ENCODE measurements at places on chromosomes 5 and 9.

DNA sequence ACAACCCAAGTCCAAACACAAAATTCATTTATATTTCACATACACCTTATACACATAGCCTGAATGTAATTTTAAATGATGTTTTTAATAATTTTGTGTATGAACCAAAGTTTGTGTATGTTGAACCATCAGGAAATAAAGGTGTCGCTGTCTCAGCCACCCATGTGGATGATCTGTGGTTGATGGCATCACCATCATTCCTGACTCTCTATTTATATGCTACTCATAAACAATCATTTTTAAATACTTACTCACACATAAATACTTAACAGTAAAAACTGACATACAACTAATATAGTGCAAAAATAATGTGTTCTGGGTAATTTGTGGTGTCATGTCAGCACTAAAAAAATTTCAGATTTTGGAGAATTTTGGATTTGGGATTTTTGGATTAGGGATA is 38.4 kb downstream of the SMC5 start:
- H3K36me3 ChIP-seq: peaks cover 69% of the 10 kb centered on the region
- H3K4me1 ChIP-seq: no peaks in the 10 kb centered on the region
- no peak overlapping the region for H3K4me3 ChIP-seq
- no peaks in the 10 kb centered on the region for H3K27me3 ChIP-seq
- DNase-seq: no peak

GRCh38 chr9:121992571-121993212 is 100.4 kb downstream of the TTLL11 start:
- no peaks in the 10 kb centered on the region for H3K36me3 ChIP-seq
- no peak overlapping the region for H3K27ac ChIP-seq
- no peaks in the 10 kb centered on the region for H3K4me1 ChIP-seq
- DNase-seq: peak; percentile 40

- H3K27me3 ChIP-seq: no peaks in the 10 kb centered on the region
- no peaks in the 10 kb centered on the region for H3K4me1 ChIP-seq
- H3K36me3 ChIP-seq: peaks cover 3% of the 10 kb centered on the region
- no peak overlapping the region for H3K4me3 ChIP-seq
- H3K27ac ChIP-seq: no peak overlapping the region
Observed at GRCh38 chr5:180034564-180034963, 37.0 kb downstream of the RNF130 start.

GRCh38 chr5:426392-426976 is 16.5 kb upstream of the EXOC3 start:
- no peaks in the 10 kb centered on the region for H3K4me1 ChIP-seq
- H3K4me3 ChIP-seq: no peak overlapping the region
- no peaks in the 10 kb centered on the region for H3K27me3 ChIP-seq
- DNase-seq: no peak
- H3K27ac ChIP-seq: no peak overlapping the region
- H3K36me3 ChIP-seq: no peaks in the 10 kb centered on the region

- no peak overlapping the region for H3K4me3 ChIP-seq
- no peaks in the 10 kb centered on the region for H3K4me1 ChIP-seq
- DNase-seq: no peak
- H3K27me3 ChIP-seq: no peaks in the 10 kb centered on the region
- H3K27ac ChIP-seq: no peak overlapping the region
- H3K36me3 ChIP-seq: no peaks in the 10 kb centered on the region
Observed at GRCh38 chr9:71662082-71662481, 106.2 kb downstream of the CEMIP2 start.

- H3K36me3 ChIP-seq: peaks cover 86% of the 10 kb centered on the region
- no peaks in the 10 kb centered on the region for H3K27me3 ChIP-seq
- H3K27ac ChIP-seq: no peak overlapping the region
Observed at GRCh38 chr5:1511048-1511447, 12.7 kb downstream of the LPCAT1 start.

GRCh38 chr9:126147936-126148870 is 178.4 kb upstream of the MVB12B start:
- H3K4me3 ChIP-seq: no peak overlapping the region
- no peaks in the 10 kb centered on the region for H3K4me1 ChIP-seq
- no peak overlapping the region for H3K27ac ChIP-seq
- no peaks in the 10 kb centered on the region for H3K27me3 ChIP-seq

DNA sequence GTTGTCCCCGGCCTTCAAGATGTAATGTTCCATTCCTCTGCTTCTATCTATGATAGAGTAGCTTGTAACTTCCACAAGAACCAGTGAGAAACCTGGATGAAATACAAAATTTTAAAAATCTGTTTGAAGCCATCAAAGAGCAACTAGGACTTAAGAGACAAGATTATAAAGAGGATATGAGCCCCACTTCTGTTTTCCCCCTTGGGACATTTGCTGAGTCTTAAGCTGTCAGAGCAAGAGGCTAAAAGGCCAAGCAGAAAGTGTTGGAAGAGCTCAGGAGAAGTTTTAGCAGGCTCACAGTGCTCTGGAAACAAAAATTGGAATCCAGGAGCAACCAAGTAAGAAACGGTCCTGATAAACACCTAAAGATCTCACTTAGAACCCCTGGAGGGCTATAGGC is 76.1 kb downstream of the ADRB2 start:
- no peak for DNase-seq
- no peak overlapping the region for H3K4me3 ChIP-seq
- no peaks in the 10 kb centered on the region for H3K4me1 ChIP-seq
- H3K27me3 ChIP-seq: no peaks in the 10 kb centered on the region
- no peaks in the 10 kb centered on the region for H3K36me3 ChIP-seq

DNA sequence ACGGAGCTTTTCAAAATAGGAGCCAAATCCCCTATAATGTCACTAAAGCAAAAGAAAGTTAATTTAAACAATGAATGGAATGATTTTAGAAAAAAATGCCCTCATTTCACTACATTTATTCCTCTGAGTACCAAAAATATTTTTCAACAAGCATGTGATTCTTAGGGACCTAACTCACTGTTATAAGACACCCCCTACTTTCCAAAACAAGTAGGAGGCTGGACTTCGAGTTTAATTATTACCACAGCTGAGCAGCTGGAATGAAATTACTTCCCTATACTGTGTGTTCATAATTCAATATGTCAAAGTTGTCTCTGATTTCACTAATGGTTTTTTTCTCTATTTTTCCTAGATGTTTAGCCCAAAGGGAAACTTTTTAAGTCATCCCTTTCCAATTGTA is 61.6 kb downstream of the SAXO1 start:
- no peak overlapping the region for H3K4me3 ChIP-seq
- peaks cover 3% of the 10 kb centered on the region for H3K4me1 ChIP-seq
- no peak overlapping the region for H3K27ac ChIP-seq
- H3K27me3 ChIP-seq: peaks cover 12% of the 10 kb centered on the region
- DNase-seq: no peak
- no peaks in the 10 kb centered on the region for H3K36me3 ChIP-seq

DNA sequence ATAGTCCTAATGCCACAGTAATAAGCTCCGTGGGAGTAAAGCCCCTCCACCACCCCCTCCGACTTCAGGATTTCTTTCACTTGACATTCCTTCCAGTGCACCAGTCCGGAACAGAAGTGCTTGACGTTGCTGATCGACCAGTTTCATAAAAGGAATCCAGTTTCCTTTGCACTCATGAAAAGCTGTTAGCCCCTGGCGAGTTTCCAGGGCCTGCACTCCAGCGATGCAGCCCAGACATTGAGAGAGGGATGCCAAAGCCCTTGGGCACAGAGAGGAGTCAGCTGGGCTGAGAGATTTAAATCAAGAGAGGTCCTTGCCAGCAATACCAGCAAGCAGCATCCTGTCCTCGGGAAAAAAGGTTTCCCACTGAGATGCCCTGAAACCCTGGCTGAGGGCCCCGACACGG is 170.1 kb downstream of the GABBR2 start:
- H3K27ac ChIP-seq: no peak overlapping the region
- H3K4me1 ChIP-seq: peaks cover 3% of the 10 kb centered on the region
- H3K36me3 ChIP-seq: no peaks in the 10 kb centered on the region

DNA sequence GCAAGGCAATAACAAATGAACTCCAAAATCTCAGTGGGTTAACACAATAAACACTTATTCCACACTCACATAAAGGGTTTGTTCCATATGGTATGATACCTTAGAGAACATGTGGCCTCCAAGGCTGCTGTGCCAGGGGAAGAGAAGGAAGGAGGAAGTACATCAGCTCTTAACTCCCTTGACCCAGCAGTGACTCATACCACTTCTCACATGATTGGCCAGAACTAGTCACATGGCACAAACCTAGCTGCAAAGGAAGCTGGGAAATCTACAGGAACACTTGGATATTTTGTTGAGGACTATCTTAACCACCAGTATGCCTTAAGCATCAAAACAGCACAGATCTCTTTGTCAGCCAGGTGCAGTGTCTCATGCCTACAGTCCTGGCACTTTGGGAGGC is 99.3 kb downstream of the SLIT3 start:
- H3K4me1 ChIP-seq: no peaks in the 10 kb centered on the region
- no peak overlapping the region for H3K27ac ChIP-seq
- DNase-seq: no peak
- no peak overlapping the region for H3K4me3 ChIP-seq
- no peaks in the 10 kb centered on the region for H3K27me3 ChIP-seq
- H3K36me3 ChIP-seq: no peaks in the 10 kb centered on the region

- H3K27me3 ChIP-seq: no peaks in the 10 kb centered on the region
- peak; percentile 20 for DNase-seq
- H3K27ac ChIP-seq: peak overlapping the region; percentile 63
- peaks cover 5% of the 10 kb centered on the region for H3K36me3 ChIP-seq
- H3K4me1 ChIP-seq: peaks cover 32% of the 10 kb centered on the region
Observed at GRCh38 chr5:151757233-151758140, 944 bp downstream of the ATOX1 start.

DNA sequence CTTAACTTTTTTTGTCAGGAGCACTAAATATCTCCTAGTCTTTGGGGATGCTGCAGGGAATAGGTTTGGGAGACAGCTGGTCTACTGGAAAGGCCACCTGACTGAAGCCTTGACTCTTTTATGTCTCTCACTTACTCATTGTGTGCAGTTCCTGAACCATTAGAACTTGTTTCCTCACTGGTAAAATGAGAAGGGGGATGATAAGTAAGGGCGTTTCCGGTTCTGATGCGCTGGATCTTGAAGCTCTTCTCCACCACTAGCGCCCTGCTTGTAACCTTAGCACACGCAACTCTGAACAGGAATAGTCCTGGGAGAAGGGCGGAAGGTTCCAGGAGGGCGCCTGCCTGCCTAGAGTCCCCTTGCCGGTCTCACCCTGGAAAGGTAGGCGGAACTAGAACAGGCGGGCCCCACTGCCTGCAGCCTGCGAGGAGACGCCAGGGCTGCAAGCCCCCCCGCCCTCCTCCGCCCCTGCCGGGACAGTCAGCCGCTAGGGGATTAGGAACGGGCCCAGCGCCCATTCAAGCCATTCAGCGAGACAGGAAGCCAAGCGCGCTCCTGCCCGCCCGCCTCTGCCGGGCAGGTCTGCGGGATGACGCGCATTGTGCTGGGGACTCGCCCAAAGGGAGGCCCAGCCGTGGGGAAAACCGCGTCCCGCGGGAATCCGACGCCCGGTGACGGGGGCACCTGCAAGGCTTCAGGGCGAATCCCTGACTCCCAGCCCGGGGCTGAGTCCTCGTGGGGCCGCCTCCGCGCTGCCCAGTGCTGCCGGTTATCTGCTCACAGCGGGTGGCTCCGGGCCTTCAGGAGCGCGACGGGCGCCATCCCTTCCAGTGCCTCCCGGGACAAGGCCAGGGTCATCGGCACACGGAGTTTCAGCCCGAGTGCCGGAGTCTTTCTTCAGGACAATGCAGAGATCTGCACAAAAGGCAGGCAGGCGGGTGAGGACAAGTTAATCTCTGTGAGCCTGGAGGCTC is 44.0 kb upstream of the XPA start:
- H3K4me3 ChIP-seq: no peak overlapping the region
- no peaks in the 10 kb centered on the region for H3K4me1 ChIP-seq
- no peak for DNase-seq
- no peak overlapping the region for H3K27ac ChIP-seq
- no peaks in the 10 kb centered on the region for H3K36me3 ChIP-seq
- H3K27me3 ChIP-seq: peaks cover 2% of the 10 kb centered on the region

DNA sequence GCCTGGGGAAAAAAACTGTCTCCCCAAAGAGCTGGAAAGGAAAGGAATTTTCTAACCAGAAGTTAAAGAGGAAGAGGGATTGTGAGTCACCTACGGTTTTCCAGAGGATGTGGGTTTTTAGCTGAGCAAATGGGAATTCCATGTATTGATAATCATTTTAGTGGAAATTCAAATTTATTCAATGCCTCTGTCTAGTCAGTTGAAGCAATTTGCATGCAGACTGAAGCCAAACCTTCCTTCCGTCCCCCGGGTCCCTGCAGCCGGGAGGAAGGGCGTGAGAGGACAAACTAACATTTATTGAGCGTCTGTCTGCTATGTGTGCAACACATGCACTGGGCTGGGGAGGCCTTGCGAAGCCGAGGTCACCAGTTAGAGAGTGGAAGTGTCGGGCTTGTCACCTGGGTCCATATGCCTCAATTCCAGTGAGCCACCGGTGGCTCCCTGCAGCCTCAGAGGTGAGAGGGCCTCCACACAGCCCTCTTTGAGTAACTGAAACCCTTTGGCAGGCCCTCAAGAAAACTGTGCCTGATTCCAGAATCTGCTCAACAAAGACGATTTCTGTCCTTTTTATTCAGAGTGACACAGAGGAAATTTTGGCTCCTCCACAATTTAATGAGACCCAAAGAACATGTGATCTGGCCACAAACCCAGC is 70.3 kb downstream of the COL27A1 start:
- no peak overlapping the region for H3K27ac ChIP-seq
- DNase-seq: no peak
- H3K4me1 ChIP-seq: no peaks in the 10 kb centered on the region
- no peak overlapping the region for H3K4me3 ChIP-seq
- H3K36me3 ChIP-seq: no peaks in the 10 kb centered on the region
- no peaks in the 10 kb centered on the region for H3K27me3 ChIP-seq

GRCh38 chr5:163649514-163649913 is 144.1 kb downstream of the MAT2B start:
- H3K27ac ChIP-seq: no peak overlapping the region
- no peaks in the 10 kb centered on the region for H3K36me3 ChIP-seq
- H3K4me1 ChIP-seq: no peaks in the 10 kb centered on the region
- H3K27me3 ChIP-seq: no peaks in the 10 kb centered on the region

- no peak overlapping the region for H3K27ac ChIP-seq
- H3K27me3 ChIP-seq: no peaks in the 10 kb centered on the region
- no peaks in the 10 kb centered on the region for H3K4me1 ChIP-seq
- no peak overlapping the region for H3K4me3 ChIP-seq
- H3K36me3 ChIP-seq: no peaks in the 10 kb centered on the region
Observed at GRCh38 chr9:102135768-102136167, 397.3 kb upstream of the GRIN3A start.

GRCh38 chr9:112489039-112489546 is 2.5 kb downstream of the KIAA1958 start:
- peaks cover 27% of the 10 kb centered on the region for H3K36me3 ChIP-seq
- H3K4me3 ChIP-seq: no peak overlapping the region
- H3K4me1 ChIP-seq: peaks cover 35% of the 10 kb centered on the region
- H3K27ac ChIP-seq: no peak overlapping the region

DNA sequence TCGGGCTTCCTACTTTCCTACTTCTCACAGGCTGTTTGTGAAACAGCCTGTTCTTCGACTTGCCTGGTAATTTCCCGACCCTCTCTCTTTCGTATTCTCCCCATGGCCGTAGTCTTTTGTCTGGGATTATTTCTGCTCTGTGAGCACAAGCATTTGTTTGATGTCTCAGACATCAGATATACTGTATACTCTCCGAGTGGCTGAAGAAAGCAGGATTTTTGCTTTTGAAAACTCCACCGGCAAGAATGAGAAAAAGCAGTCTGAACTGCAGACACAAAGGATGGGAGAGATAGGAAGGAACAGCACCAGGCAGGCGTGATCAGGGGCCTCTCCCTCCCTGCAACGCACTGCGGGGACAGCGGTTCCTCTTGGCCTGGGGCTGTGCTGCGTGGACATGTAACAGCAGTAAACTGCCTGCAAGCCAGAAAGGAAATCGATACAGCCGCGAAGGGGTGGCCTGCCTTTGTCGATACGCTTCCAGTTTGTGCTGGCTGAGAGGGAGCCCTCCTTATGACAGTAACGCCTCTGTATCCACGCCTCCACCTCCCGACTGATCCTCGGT is 313.9 kb upstream of the TLE4 start:
- H3K27ac ChIP-seq: no peak overlapping the region
- DNase-seq: no peak
- H3K4me3 ChIP-seq: no peak overlapping the region
- no peaks in the 10 kb centered on the region for H3K4me1 ChIP-seq
- H3K36me3 ChIP-seq: no peaks in the 10 kb centered on the region
